ENCODE measurements at places on chromosomes 1 and 21.
A peak's percentile ranks its signal among the peaks of the same experiment; 100 is the strongest.

GRCh38 chr1:45493116-45493697 is 2.2 kb upstream of the TESK2 start:
- peak; percentile 83 for DNase-seq

GRCh38 chr1:39653546-39654031 is 14.1 kb upstream of the HEYL start:
- peak; percentile 90 for DNase-seq

DNA sequence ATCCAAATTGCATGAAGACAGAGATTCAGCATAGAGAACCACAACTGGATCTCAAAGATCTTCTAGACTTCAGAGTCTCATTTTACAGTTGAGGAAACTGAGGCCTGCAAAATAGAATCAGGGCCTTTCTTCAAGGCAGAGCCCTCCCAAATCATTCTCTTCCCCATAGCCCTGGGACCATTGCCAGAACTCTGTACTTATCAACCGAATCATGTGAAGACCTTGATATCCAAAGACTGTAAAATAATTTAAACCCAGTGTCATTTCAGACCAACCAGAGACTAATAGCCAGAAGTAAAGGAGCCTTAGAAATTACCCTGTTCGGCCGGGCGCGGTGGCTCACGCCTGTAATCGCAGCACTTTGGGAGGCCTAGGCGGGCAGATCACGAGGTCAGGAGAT is 90.1 kb downstream of the DTL start:
- no peak for DNase-seq

DNA sequence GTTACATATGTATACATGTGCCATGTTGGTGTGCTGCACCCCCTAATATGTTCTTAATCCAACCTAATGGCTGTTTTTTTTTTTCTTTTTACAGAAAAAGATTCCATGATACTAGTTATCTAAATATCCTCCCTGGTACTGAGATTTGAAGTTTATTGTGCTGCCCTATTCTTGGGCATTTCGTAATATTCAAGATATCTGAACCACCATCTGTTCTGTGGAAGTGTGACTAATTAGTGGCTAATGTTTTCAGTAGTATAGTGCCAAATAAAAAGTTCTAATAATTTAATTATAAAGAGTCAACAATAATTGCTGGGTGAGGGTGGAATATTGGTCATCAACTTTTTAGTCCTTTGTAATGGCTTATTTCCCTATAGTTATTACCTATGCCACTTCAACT is 217.5 kb downstream of the GABPA start:
- DNase-seq, result no peak

- DNase-seq, result no peak
Measured at GRCh38 chr21:43997766-43998742, 14.1 kb upstream of the TRAPPC10 start.

- DNase-seq, result peak; percentile 83
Measured at GRCh38 chr1:177209357-177209756, 38.6 kb downstream of the BRINP2 start.

Data from Ammon's horn (tissue), 1 donor.